ENCODE measurements at places on chromosomes 16 and 17.

DNA sequence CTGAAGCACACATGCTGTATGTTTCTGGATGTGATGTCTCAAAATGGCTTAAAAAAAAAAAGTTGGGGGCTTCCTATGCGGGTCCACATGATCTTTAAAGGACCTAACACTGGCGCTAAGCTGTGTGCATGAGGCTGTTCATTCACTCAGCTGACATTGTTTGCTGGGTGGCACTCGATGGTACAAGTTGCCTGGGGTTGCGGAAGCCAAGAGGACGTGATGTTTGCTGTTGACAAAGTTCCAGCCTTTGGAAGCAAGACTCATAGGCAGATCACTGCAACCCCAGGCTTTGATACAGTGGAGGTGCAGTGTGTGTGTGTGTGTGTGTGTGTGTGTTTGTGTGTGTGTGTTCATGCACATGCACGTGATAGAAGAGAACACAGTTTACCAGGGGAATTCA is 29.5 kb upstream of the DNAI2 start:
- DNase-seq, result no peak

- no peak for DNase-seq
Observed at GRCh38 chr17:5665164-5665563, 80.9 kb upstream of the NLRP1 start.

GRCh38 chr17:71402661-71403141 is 718.1 kb upstream of the SOX9 start:
- DNase-seq, result no peak

- peak; percentile 68 for DNase-seq
Observed at GRCh38 chr17:77049440-77049839, 91.3 kb upstream of the SEC14L1 start.

DNA sequence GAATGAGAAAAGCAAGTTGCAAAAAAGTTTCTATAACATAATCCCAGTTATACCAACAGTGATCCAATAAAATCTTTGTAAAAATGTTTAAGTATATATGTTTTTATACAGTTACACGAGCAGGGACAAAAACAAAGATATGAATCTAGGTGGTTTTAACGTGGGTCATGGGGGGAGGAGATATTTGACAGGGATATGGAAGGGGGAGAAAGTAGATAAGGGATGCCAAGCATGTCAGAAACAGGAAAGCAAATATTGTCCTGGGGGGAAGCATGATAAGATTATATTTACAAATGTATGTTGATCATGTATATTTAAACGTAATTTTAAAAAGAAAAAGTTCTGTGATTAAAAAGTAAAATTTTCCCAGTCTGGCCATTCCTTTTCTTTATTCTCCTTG is 43.1 kb downstream of the TNRC6C start:
- no peak for DNase-seq

DNA sequence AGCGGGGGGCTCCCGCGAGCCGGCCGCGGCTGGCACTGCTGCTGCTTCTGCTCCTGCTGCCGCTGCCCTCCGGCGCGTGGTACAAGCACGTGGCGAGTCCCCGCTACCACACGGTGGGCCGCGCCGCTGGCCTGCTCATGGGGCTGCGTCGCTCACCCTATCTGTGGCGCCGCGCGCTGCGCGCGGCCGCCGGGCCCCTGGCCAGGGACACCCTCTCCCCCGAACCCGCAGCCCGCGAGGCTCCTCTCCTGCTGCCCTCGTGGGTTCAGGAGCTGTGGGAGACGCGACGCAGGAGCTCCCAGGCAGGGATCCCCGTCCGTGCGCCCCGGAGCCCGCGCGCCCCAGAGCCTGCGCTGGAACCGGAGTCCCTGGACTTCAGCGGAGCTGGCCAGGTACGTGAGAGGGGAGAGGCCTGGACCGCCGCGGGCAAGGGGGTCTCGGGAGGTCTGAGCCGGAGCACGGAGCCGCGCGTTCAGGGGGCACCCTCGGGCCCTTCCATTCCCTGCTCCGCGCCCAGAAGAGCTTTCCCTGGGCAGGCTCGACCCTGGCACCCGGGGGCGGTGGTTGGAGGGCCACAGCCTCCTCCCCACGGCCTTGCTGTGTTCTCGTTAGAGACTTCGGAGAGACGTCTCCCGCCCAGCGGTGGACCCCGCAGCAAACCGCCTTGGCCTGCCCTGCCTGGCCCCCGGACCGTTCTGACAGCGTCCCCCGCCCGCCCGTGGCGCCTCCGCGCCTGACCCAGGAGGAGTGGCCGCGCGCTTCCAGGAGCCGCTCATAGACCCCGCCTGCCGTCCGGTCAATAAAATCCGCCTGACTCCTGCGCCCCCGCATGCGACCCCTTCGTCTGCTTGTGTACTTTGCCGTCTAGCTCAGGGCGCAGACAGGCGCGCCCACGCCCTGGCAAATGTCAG is 591 bp downstream of the NPW start:
- DNase-seq, result no peak

DNA sequence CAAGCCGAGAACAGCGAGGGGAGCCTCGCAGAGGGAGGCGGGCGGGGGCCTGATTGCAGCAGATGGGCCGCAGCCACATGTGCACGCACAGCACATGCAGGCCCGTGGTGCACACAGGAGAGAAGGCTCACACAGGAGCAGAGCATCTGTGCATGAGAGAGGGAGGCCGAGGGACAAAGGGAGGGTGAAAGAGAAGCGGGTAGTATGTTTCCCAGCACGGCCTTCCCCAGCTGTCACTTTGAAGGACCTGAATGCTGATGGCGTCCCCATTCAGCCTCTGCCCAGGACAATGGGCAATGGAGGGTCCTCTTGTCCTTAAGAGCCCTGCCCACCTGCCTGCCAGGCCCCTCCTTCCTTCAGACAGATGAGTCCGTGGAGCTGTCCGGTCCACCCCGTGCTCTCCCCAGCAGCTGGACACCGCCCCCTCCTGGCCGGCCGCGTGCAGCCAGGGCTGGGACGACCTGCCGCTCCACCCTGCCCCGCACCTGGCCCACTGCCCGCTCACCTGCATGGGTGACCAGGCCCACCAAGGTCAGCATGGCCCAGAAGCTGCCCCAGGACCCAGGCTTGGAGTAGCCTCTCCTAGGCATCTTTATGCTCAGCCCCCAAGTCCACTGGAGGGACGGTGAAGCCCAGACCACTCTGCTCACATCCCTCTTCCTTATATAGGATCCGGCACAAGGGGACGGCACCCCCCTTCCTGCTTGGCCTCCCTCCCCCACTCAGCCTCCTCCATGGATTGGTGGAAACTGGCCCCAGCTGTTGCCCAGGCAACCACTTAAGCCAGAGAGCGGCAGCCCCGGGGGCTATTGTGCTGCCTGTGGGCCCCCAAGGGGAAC is at the start of gene BTBD17:
TSS of gene BTBD17 (minus strand) at position 639 of the 839 bp plus-strand sequence. CDS start at position 590, 49 bp downstream.
- DNase-seq, result peak; percentile 71

DNA sequence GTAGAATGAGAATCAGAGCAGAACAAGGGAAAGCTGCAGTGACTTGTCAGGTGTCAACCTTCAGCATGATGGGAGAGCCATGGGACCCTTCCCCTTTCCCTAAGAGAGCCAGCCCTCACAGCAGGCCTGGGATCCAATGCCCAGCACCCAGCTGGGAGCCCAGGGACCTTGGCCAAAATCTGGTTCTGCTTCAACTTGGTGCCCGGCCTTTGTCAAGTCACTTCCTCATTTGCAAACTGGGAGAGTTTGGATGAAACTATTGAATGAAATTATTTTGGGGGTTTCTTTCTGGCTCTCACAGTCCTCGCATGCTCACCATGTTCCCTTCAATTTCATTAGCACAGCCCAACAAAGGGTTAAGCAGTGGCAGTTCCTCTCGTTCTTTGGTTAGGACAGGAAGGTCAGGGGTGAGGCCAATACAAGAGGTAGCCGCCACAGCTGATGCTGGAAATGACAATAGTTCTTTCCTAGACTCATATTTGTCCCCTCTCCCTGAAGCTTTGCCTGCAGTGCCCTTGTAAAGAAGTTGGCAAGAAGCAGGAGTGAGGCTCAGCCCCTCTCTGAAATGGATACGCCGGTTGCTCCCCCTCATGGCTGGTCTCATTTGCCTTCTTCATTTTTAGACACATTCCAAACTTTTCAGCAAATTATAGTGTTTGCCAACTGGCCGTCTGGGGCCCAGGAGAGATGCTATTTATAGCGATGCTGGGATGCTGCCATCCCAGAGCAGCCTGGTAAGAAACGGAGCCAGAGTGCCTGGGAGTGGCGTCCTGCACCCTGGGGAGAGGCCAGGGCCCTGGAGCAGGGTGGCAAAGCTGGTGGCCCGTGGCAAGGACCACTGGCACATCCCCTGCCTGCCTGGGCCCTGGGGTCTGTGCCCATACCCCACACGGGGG is 34.5 kb upstream of the MEOX1 start:
- no peak for DNase-seq

- DNase-seq, result no peak
Observed at GRCh38 chr17:12257176-12257575, 236.5 kb downstream of the MAP2K4 start.

- DNase-seq, result peak; percentile 24
Observed at GRCh38 chr17:57487573-57487972, 231.2 kb downstream of the MSI2 start.

DNA sequence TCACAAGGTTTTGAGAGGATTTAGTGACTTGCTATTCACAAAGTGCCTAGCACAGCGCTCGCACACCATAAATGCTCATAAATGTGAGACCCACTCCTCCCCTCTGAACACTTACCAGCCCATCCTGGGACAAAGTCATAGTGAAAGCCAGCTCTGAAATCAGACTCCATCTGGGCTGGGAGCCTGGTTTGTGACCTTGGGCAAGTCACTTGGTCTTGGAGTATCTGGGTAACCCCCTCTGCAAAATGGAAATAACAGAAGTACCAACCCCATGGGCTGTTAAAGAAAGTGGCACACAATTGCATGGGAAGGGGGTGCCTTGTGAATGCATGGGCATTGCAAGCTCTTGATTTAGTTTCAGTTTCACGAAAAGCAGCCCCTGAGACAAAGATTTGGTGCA is 104.7 kb upstream of the CDH5 start:
- no peak for DNase-seq

DNA sequence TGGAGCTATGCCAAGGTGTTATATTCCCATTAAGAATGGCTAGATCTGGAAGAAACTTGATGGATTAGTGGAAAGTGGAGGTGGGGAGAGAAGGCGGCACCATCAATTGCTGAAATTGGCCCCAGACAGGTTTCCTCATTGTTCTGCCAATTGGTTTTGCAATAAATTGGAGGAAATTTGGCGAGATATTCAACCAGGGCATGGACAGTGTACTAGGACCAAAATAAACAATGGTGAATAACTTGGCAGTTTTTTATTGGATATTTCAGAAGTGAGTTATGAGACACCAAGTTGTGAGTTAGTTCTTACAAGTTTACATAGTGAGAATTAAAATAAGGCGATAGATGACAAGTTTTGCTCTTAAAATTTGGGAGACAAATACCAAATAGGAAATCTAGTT is 41.1 kb upstream of the SOX9 start:
- DNase-seq, result no peak

GRCh38 chr17:10724546-10725195 is 5.2 kb downstream of the TMEM220 start:
- DNase-seq, result no peak

DNA sequence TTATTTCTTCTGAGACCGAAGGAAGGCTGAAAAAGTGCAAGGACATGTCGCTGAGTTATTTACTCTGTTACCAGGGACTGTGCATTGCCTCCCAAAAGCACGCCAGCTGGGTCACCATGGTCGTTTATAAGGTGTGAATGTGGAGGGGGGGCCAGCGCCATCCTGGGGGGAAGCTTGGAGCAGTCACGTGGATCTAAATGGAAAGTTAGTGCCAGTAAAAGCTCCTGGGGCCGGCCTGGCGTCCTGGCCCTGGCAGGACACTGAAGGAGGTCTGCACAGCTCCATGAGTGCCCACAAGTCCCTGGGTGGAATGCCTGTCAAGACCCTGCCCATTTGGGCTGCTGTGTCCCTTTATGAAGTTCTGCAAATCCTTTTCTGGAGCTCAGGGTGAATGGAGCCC is 82.6 kb downstream of the C16orf95 start:
- no peak for DNase-seq

GRCh38 chr17:83180996-83181481 is 101.6 kb downstream of the METRNL start:
- no peak for DNase-seq

DNA sequence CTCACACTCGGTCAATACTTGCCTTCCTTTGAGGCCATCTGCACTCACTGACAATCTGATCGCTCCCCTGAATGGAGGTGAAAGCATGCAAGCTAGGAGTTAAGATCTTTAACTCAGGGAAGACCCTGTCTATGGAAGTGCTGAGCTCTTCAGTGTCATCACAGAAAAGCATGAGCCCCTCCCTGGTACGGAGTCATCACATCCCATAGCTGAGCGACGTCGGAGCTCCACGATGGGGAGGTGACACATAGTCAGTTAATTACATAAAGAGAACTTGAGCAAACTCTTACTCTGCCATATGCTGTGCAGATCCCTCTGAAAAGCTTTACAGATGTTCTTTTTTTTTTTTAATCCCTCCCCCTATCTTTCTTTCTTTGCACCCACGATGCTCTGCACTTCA is 463.2 kb downstream of the WWOX start:
- no peak for DNase-seq

DNA sequence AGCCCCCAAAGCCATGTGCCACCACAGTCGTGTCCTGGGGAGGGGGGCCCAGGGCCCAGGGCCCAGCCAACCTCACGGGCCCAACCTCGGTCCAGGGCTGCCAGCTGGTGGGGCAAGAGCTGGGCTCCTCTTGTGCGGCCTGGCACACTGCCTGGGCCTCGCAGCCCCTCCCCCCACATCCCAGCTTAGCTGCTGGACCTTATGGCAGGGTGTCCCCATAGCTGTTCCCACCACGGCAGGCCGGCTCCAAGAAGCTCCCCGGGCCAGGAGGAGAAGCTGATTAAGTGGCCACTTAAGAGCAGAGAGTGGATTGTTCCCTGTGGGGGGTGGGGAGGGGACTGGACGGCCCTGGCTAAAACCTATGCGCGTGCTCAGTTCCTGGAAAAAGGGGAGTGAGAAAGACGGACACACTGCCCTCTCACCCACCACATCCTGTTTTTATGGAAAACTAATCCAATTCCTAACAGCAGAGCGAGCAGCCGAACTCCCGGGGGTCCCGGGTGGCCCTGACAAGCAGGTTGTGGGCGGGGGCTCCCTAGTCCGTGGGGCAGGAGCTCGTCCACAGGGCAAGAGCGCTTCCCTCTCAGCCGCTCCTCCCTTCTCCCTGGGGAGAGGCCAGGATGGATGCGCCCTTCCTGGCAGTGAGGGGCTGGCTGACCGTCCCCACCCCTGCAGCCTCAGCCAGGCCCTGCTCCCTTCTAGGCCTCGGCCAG is 16.8 kb downstream of the PIEZO1 start:
- DNase-seq, result no peak

DNA sequence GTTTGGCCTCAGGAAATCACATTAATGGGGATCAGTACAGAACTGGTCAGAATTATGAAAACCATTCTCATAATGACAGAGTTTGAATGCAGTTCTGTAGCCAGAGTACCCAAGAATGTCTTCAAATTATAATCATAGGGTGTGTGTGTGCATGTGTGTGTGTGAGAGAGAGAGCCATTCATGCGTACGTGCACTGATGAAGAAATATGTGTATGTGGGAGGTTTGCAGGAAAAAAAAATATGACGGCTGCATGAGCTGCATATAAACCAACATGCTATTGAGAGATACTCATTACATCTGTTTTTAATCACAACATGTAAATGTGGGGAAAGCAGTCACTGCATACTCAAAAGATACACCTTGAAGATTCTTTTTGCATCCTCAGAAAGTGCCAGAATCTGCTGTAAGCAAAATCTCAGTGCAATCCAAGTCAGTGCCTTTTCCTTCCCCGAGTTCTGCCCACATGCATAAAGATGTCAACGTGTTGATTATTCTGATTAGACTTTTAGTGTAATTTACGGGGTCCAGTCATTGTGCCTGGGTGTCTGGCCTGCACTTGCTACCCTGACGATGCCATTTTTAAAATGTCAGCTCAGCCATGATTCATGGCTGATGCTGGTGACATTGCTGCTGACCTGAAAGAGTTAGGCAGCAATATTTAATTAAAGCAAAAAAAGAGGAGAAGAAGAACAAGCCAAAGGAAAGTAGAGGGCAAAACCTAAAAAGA is 378.7 kb upstream of the ZFHX3 start:
- no peak for DNase-seq
